ENCODE measurements at places on chromosomes 12 and 14.

DNA sequence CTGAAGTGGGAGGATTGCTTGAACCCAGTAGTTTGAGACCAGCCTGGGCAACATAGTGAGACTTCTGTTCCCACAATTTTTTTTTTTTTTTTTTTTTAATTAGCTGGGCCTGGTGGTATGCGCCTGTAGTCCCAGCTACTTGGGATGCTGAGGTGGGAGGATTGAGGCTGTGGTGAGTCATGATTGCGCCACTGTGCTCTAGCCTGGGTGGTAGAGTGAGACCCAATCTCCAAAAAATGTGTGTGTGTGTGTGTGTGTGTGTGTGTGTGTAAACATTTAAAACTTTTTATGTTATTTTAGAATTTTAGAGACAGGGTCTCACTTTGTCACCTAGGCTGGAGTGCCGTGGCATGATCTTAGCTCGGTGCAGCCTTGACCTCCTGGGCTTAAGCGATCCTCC is 6.8 kb downstream of the PPP1R36 start:
- no peak for DNase-seq

DNA sequence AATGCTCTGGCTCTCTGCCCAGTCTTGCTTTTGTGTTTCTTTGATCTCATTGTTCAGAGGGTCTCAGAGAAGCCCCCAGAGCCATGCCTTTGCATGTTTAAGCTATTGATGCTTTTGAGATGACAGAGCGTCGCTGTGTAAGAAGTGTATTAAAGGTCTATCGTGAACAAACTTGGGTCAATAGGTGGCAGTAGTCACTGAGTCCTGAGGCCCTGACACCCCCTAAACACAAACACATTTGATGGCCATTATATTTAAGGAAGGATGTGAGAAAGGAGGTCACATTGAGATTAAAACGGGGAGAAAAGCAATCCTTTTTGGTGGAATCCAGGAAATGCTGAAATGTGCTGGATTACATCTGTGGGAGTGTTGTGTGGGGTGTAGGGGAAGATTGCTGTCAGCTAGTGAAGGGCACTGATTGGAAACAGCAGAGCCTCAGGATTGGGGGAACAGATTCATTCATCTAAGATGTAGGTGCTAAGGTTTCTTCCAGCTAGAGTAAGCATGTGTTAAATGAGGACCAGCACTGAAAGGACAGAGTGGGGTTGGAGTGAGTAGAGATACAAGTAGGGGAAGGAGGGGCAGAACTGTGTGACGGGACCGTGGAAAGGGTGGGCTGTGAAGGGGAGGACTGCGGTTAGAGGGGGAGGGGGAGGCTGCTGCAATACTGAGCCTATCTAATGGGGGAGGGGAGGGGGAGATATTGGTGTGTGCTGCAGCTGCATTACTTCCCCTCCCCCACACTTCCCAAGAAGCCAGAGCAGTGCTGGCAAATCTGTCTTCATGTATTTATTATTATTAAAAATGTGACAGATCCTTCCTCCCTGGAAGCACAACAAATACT is 12.7 kb downstream of the NGDN start:
- DNase-seq = no peak

GRCh38 chr14:32594766-32595165 is 265.7 kb downstream of the AKAP6 start:
- DNase-seq = no peak

- DNase-seq = no peak
Measured at GRCh38 chr12:107610021-107610859, 75.4 kb upstream of the PWP1 start.

- no peak for DNase-seq
Measured at GRCh38 chr14:24399447-24399822, 632 bp downstream of the NYNRIN start.

DNA sequence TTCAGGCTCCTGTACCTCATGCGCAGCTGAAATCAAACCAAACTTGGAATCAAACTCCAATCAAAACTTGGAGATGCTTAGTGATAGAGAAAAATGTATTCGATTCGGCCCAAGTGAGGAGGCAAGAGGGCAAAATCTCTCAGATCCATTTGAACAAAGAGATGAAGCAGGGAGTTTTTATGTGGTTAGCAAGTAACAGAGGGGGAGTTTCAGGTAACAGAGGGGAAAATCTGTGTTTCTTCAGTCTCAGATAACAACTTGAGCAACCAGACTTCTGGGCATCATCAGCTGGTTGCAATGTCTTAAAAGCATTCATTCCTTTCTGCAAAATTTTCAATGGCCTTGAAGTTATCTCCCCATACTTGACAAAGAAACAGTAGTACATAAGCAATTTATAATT is 245.1 kb upstream of the AVPR1A start:
- no peak for DNase-seq

GRCh38 chr12:61846765-61847164 is 413.4 kb upstream of the USP15 start:
- DNase-seq = no peak

GRCh38 chr12:122684297-122684813 is 18.8 kb downstream of the HCAR2 start:
- DNase-seq = no peak

GRCh38 chr12:31362115-31362758 is 36.3 kb upstream of the SINHCAF start:
- no peak for DNase-seq

- no peak for DNase-seq
Measured at GRCh38 chr14:28765169-28765830, 1.3 kb upstream of the FOXG1 start.

DNA sequence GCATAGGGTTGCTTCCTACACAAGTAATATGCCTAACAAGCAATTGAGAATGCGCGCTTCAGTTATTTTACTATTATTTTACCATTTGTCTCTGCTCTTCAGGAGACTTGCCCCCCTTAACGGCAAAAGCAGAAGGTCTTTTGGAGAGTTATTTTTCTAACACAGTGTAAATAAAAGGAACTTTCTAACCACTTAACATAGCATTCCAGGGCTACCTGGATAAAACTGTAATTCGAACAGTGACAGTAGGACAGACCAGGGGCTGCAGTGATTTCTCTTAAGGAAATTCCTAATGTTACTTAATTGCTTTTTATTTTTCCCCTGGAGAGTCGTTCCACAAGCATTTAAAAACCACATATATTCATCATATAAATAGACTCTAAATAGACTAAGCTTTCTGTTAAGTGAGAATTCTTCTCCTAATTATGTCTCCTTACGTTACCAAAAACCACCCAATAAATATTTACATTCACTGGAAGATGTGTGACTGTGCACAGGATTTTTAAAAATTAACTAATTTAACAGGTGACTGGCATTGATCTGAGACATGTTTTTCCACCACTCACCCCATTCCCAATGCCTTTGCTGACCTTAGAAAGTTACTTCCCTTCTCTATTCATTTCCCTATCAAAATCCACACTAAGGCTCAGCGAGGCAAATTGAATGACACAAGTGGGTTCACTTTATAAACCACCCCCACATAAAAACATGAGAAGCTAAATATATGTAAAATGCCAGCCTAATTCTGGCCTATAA is 72.4 kb downstream of the RNF34 start:
- no peak for DNase-seq

GRCh38 chr14:19974844-19975243 is 547 bp upstream of the OR4K15 start:
- no peak for DNase-seq

GRCh38 chr14:96525452-96525851 is 23.3 kb downstream of the PAPOLA start:
- DNase-seq = no peak

- no peak for DNase-seq
Measured at GRCh38 chr12:31594681-31595080, 3.7 kb upstream of the DENND5B start.

GRCh38 chr12:131067981-131068851 is 114.5 kb downstream of the ADGRD1 start:
- DNase-seq = no peak

GRCh38 chr12:63918800-63919300 is 74.3 kb downstream of the SRGAP1 start:
- DNase-seq = no peak

DNA sequence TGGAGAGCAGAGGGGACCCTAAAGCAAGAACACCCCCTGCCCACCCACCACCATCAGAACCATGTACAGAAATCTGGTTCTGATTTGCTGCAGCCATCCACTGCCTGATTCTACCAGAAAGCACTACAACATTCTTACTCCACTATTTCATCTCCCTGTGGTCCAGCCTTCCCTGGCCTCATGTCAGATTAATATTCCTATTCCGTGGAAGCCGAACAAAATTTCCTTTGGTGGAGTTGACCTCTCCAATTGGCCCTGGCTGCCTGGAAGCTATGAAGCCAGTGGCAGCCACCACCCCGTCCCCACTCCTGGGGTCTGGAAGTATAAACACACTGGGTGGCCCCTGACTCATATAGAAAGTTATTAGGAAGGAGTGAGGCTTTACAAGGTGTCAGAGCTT is 60.2 kb downstream of the ANO2 start:
- DNase-seq = no peak

GRCh38 chr12:119154435-119154818 is 24.3 kb upstream of the HSPB8 start:
- DNase-seq = no peak

DNA sequence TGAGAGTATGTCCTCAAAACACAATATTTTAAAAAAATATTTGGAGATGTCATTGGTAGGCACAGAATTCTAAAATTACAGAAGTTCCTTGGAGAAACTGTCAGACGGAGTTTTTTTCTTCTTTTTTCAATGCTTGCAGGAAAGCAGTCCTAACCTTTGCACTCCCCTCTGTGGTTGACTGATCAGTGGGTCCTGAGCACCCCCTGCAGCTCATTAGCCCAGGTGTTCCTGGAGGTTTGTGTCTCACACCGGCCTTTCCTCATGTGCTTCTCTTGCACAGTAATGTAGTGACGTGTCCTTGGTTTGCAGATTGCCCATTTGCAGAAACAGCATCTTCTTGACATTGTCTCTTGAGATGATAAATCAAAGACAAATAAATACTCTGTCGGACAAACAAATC is 513.0 kb downstream of the TMEM121 start:
- DNase-seq = no peak

- DNase-seq = no peak
Measured at GRCh38 chr12:24997970-24998582, 49.2 kb upstream of the BCAT1 start.

GRCh38 chr12:68880660-68881325 is 52.2 kb downstream of the CPM start:
- no peak for DNase-seq

- DNase-seq = no peak
Measured at GRCh38 chr12:28409892-28410291, 219.6 kb downstream of the CCDC91 start.

DNA sequence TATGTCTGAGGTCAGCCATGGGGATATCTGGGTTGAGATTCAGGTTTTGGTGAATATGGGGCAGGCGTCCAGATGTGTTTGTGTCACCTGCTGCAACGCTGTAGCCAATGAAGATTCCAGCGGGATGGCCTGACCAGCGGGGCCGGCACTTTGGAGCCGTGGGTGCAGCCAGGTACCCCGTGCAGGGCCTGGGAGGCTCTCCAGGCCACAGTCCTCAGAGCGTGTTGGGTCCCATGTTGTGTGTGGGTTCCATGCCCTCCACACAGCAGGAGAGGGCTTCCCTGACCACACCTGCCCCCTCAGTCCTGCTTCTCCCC is 2.8 kb upstream of the TEX22 start:
- DNase-seq = no peak

DNA sequence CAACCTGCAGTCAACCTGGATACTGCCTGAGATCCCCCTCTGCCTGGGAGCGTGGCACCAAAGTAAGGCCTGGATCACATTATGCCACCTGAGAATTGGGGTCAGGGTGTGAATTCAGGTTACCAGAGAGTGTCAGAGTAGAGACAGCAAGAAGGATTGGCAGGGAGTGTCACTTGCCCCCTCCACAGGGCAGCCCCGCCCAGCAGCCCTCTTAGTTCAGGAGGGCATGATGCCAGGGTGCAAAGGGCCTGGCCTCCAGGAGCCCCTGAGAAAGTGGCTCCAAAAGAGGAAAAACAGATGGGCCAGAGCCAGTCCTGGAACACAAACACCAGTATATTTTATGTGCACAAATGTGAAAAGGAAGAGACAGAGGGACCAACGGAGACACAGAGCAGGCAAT is 18.6 kb downstream of the TMEM229B start:
- DNase-seq = no peak

DNA sequence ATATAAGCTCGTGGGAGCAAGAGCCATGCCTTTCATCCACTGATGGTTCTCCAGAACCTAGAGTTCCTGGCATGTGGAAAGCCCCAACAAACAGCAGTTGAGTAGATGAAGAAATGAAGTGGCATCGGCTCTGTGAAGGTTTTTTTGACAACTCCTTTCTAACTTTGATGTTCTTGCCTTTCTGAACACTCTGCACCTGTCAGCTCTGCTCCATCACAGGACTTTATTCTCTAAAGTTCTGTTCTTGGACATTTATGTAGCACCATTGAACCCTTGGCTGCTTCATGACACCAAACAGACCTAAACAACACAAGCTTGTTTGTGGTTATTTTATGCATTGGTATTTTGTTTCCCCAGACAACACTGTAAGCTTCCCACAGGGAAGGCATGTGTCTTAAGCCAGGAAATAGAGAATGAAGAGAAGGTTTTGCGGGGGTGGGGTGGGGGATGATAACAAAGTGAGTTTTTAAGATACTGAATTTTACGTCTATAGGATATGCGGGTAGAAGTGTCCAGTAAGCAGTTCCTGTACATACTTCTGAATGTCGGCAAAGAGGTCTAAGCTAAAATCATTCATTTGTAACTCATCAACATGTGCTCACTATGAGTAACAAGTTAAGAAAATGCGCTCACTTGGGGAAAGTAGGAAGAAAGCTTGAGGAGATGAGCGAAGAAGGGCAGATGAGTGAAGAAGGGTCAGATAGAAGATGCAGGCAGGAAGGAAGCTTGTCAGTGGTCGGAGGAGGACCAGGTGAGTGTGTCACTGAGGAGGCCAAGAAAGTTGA is 146.0 kb upstream of the PLEKHG7 start:
- DNase-seq = no peak

DNA sequence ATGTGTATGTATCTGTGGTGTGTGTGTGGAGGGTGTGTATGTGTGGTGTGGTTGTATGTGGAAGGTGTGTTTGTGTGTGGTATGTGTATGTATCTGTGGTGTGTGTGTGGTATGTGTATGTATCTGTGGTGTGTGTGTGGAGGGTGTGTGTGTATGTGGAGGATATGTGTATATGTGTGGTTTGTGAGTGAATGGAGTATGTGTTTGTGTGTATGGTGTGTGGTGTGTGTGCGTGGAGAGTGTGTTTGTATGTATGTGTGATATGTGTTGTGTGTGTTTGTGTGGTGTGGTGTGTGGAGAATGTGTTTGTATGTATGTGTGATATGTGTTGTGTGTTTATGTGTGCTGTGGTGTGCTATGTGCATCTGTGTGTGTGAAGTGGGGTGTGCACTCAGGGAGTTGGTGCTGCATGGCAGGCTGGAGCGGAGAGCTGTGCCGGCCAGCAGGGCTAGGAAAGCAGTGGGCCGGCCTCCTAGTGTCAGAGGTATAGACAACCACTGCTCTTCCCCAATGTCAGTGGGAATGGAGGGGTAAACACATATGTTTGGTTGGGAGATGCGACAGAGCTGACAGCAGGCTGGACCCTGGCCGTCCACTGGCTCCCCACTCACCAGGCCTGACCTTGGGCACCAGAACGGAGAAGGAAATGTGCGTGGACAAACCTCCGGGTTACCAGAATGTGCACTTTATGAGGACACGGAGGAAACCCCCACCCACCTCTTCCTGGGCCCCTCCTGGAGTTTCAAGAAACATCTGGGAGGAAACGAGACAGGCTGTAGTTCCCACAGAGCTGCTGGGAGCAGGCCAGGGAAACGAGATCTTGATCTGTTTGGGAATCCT is 60.7 kb downstream of the CLMN start:
- no peak for DNase-seq

GRCh38 chr14:65198346-65198745 is 96.0 kb upstream of the MAX start:
- DNase-seq = no peak
